ENCODE measurements at places on chromosomes 7 and 10.

GRCh38 chr10:94545391-94546048, at the start of gene HELLS:
HELLS (plus strand) TSS chr10:94545788; CDS start chr10:94545922, 134 bp downstream.
- DNase-seq = peak; percentile 88

GRCh38 chr10:1413256-1413655, 324.1 kb downstream of the ADARB2 start:
- no peak for DNase-seq

DNA sequence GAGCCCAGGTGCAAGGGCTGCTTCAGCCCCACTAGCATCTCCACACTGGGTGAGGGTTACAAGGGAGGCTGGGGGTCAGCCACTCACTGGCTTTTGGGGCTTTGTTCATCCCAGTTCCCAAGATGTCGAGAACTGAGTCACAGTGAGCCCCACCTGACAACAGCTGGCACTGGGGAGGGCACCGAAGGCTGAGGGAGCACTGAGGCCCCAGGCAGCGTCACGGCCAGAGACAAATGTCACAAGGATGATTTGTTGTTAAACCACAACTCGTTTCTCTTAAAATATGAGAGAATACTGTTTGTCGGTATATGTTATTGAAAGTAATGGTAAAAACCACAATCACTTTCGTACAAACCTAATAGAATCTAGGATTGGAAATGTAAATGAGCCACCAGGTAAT, 219.9 kb downstream of the CELF2 start:
- no peak for DNase-seq

- no peak for DNase-seq
These were observed 277.0 kb downstream of the EXOC4 start for GRCh38 chr7:133529861-133530260.

GRCh38 chr7:130649004-130649790, 19.4 kb downstream of the COPG2 start:
- no peak for DNase-seq

- DNase-seq = peak; percentile 16
These were observed 287.4 kb downstream of the CELF2 start for GRCh38 chr10:11304906-11305585.

DNA sequence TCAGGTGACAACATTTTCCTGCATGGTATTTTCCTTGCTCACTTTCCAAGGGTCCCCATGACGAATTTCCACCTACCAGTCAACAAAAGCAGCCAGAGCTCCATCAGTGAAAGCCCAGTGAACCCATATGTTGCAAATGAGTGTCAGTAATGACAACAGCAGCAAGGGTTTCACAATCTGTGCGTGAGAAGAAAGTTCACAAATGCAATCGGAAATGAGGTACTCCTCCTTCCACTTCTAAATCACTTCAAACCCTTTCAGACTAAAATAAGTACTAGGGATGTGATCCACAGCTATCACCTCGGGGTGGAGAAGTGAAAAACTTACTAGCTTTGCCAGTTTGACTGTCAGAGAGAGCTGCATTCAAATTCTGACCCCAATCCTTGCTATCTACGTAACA, 55.6 kb upstream of the BET1 start:
- no peak for DNase-seq

GRCh38 chr7:149680331-149681025, 92.9 kb downstream of the ZNF467 start:
- DNase-seq = no peak

- no peak for DNase-seq
These were observed 120.2 kb upstream of the RAB18 start for GRCh38 chr10:27383595-27384542.

GRCh38 chr10:97550336-97551149, 22.0 kb upstream of the ANKRD2 start:
- no peak for DNase-seq

- no peak for DNase-seq
These were observed 89.3 kb downstream of the ICA1 start for GRCh38 chr7:8172372-8173354.

DNA sequence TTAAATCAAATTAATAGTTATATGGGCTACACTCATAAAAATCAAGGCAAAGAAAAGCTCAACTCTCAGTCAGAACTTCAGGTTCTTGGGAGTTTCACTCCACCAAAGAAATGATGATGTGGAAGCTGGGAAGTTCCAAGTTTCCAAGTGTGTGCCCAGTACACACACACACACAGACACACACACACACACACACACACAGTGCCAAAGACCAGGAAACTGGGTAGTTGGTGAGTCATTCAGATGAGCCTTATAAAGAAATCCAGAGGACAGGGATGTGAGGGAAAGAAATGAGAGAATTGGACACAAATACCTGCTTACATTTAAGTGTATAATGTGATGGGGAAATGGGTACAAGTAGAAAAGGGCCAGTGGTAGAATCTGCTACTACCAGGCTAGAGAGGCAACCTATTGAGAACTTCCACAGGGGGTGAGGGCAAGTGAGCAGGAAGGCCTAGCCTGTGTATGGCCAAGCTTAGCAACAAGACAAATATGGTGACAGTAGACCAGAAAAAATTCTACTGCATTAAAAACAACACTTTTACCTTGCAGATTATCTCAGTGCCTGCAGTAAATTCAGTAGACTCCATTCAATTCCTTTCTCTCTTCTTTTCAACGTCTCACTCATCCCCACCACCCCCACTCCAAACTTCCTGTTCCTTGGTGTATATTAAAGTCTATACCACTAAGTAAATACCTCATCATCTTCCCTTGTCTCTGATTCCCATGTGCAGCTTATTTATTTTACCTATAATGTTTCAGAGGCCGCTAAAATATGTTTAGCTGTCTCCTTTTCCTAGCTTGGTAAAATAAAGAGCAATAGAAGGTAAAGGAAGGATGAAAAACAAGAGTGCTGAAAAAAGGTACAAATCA, 95.0 kb downstream of the CABCOCO1 start:
- DNase-seq = peak; percentile 45

DNA sequence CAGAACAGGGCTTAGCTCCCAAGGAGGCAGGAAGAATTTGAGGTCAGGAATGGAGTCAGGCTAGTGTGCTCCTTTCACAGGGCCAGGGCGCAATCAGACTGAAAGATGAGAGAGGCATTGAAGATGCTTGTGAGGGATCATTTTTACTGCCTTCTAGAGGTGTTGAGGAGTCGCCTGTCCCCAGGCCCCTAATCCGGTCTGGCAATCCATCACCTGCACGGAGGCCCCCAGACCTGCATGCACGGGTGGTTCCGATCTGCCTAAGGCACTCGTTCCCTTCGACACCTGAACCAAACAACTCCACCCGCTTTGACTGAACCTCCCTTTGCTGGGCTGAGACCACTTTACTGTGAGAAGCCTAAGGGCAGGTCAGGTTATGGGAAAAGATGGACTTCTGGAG, 8.0 kb downstream of the FOXI2 start:
- no peak for DNase-seq

DNA sequence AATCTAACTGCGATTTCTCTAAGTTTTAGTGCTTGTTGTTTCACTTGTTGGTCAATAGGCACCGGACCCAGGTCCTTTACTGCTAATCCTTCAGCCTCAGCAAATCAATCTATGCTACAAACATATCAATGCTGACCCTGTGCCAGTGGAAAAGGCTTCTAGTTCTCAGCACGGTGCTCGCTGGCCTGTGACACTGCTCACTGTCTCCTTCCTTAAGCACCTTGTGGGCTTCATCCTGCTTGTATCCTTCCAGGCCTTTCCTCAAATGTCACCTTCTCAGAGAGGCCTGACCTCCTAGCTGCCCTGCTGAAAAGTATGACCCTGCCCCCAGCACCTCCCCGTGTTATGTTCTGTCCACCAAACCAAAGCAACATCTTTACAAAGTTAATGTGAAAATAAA, 201.2 kb upstream of the FRMD4A start:
- DNase-seq = no peak

- DNase-seq = peak; percentile 56
These were observed 154.9 kb upstream of the TMEM72 start for GRCh38 chr10:44756216-44756615.

DNA sequence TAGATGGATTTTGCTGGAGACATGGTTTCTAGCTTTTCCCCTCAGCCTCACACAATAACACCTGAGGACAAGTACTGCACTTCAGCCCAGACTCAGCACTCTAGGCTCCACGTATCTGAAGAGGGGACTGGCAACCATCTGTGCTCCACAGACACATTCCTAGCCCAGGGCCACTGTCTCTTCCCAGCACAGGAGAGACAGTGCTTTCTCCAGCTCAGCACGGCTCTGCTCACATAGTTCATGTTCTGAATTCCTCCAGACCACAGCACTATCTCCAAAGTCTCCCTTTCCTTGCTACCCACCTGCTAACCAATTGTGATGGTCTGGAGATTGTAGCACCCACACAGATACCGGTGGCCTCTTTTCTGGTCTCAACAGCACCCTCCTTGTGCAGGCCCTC, 114.5 kb downstream of the HTR7 start:
- DNase-seq = no peak

GRCh38 chr7:107474104-107474521, 4.3 kb downstream of the GPR22 start:
- no peak for DNase-seq

- no peak for DNase-seq
These were observed 442.3 kb upstream of the ZMIZ1 start for GRCh38 chr10:78626471-78626870.

DNA sequence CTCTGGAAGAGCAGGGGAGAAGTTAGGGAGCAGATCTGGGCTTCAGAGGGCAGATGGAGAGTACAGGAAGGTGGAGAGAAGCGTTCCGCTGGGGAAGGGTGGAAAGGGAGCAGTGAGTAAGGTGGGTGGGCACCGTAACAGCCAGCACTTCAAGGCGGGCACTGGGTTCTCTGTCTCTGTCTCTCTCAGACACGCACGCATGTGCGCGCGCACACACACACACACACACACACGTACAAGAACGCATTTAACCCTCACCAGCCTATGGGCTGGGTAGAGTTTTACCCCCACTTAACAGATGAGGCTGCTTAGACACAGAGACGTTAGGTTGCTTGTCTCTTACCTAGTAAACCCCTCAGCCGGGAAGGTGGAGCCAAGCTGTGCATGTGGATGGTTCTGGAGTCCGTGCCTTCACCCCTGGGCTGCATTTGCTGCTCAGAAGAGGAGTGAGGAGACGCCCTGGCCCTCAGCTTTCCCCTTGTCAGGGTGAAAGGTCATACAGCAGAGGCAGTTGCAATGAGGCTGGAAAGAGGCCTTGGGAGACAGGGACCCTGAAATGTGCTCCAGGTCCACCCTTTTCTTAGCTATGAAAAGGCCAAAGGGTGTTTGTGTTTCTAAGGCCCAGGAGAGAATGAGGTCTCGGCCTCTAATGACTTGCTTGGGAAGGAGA, 16.0 kb downstream of the ADCYAP1R1 start:
- DNase-seq = no peak

- DNase-seq = no peak
These were observed 10.9 kb downstream of the ANLN start for GRCh38 chr7:36400606-36401005.

DNA sequence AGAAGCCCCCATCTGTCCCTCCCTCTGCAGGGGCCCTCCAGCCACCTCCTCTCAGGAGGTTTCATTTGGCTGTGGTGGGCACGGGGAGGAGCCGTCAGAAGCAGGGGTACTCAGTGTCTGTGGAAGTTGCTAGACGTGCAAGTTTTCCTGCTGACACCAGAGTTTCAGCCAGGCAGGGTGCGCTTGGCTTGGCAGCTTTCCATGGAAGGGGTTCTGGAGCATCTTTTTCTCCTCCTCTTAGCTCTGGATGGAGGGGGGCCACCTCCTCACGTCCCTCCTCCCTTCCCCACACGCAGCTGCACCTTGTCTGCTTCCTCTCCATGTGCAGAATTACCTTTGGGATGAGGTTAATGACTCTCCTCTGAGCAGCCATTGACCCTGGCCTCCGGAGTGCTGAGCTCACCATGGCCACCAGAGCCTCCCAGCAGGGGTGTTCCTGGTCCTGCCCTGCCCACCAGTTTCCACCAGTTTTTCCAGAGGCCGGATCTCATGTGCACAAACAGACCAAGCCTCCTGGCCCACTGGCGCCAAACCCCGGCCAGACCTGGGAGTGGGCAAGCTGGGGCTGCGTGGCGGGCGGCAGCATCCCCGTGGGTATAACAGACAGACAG, 579.8 kb upstream of the FOXK1 start:
- DNase-seq = no peak

GRCh38 chr7:139471740-139472353, 11.6 kb downstream of the KLRG2 start:
- DNase-seq = peak; percentile 53

DNA sequence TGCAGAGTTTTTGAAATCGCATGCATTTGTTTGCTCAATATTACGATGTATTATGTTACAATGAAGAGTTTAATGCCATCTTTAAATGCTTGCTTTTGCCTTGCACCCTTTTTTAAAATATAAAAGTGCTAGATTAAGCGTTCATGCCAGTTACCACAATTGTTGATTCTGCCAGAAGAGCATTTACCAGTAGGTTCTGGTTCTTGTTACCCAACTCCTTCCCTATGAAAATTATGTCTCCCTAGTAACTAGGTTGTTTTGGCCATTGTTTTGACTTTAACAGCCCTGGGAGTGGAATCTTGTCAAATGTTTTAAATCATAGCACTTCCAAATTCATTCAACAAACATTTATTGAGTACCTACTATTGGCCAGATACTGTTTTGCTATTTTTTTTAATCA, 32.8 kb upstream of the CDK14 start:
- no peak for DNase-seq

GRCh38 chr7:151404216-151405011, 5.4 kb downstream of the WDR86 start:
- peak; percentile 72 for DNase-seq

GRCh38 chr10:3551761-3552160, 233.2 kb downstream of the KLF6 start:
- DNase-seq = no peak

DNA sequence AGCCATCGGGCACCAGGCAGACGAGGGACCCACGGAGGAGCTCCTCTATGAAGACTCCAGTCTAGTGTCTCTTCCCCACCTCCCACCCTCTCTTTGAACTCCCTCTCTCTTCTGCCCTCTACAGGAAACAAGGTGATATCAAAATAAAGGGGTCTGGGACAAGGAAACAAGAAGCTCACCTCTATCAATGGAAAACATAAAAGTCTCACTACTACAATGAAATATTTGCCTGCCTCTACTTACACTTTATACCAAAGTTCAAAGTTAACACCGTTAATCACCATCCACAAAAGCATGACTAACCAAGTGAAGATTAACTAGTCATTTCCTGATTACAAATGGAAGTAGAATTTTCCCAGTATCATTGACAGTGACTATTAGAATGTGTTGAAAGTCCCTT, 82.2 kb downstream of the PARD3 start:
- no peak for DNase-seq

GRCh38 chr10:62610649-62611229, 193.8 kb upstream of the ADO start:
- DNase-seq = no peak

GRCh38 chr10:55897490-55897921, 463.6 kb downstream of the ZWINT start:
- no peak for DNase-seq

- DNase-seq = no peak
These were observed 727.8 kb downstream of the TYW1 start for GRCh38 chr7:67724435-67724834.

DNA sequence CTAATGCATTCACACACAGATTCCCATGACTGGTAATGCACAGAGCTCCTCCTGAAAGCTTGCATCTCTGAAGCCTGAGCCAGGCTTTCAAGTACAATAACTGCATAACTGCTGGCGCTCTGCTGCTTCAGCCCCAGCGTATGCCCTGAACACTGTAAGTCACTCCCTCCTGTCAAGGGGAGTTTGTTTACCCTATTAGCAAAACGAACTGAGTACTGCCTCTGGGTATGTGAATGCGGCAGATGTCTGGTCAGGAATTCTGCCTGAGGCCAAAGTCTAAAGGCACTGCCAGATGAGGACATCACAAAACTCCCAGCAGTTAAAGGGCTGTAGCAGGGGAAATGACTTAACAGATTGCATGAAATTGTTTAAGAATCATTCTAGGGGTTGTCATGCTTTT, 97.7 kb downstream of the NRCAM start:
- peak; percentile 79 for DNase-seq

GRCh38 chr10:60964257-60965235, 20.6 kb upstream of the RHOBTB1 start:
- peak; percentile 95 for DNase-seq
